ENCODE measurements at places on chromosomes 16 and 17.

DNA sequence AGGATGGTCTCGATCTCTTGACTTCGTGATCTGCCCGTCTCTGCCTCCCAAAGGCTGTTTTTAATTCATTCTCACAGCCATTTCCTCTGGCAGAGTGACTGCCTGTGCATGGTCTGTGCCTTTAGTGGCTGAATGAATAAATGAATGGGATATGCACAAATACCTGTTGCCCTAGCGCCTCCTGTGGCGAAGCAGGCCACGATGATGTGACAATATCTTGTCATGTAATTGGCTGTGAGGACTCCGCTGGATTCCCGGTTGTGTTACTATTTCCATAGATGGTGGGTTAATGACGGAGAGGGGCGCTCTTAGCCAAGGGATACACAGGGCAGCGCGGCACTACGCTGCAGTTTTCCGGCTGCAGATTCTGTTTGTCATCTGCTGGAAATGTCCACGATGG lies 26.8 kb upstream of the ENDOV start:
- DNase-seq = no peak

DNA sequence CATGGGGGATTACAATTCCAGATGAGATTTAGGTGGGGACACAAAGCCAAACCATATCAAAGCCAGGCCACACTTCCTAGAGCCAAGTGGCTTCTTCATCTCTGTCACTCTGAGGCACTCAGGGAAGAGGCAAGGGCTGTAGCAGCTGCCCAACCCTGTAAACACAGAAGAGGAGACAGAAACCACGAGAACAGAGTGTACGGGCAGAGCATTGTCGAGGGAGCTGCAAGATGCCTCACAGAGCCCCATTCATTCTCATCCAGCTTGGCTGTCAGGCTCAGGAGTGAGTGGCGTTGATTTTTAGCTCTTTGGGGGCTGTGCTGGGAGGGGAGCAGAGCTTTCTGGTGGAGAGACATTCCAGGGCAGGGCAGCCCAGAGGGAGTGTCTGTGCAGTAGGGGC lies 117.2 kb upstream of the SALL1 start:
- no peak for DNase-seq

GRCh38 chr17:67559381-67559966 lies 158.3 kb upstream of the NOL11 start:
- no peak for DNase-seq

DNA sequence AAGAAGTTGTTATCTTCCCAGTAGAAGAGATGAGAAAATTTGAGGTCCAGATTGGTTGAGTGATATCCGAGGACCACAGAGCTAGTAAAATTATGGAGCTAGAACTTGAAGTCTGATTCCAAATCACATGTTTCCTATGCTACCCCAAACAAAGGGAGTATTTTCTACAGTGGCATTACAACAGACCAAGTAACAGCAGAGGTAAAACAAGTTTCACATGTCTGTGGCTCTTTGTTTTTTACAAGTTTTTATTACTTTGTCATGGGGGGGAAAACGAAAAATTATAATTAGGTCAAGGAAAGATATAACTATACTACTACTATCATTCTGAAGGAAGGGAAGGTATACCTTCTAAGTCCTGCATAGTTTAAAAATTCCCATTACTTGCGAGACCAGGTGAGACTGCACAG lies 49.4 kb downstream of the KANSL1 start:
- no peak for DNase-seq

DNA sequence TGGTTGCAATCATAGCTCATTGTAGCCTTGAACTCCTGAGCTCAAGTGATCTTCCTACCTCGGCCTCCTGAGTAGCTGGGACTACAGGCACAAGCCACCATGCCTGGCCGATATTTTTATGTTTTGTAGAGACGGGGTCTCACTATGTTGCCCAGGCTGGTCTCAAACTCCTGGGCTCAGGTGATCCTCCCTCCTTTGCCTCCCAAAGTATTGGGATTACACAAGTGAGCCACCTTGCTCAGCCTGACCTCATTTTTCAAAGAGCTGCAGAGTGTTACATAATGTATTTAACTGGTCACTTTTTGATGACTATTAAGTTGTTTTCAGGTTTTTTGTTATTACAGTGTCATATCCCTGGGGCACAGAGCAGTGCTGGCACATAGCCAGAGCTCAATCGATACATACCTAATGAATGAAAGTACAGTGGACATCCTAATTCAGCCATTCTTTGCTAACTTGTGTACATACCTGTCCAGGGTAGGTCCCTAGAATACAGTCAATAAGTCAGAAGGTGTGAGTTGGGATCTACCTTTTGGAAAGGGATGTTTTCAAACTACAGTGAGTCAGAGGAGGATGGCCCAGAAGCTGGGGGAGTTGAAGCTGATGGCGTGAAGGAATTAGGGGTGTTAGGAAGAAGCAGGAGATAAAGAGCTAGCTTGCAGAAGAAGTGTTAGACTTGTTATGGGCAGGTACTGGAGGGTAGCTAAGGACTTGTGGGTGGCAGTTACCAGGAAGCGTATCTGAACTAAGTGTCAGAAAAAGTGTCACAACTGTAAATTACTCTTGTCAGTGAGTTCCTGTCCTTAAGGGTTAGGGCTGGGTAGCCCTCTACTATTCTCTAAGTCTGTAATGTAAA lies 20.1 kb upstream of the CYLD start:
- DNase-seq = no peak

- DNase-seq = no peak
Measured at GRCh38 chr16:89925596-89926079, 2.5 kb downstream of the TUBB3 start.

GRCh38 chr17:77609553-77610517 lies 348.7 kb upstream of the TNRC6C start:
- no peak for DNase-seq

DNA sequence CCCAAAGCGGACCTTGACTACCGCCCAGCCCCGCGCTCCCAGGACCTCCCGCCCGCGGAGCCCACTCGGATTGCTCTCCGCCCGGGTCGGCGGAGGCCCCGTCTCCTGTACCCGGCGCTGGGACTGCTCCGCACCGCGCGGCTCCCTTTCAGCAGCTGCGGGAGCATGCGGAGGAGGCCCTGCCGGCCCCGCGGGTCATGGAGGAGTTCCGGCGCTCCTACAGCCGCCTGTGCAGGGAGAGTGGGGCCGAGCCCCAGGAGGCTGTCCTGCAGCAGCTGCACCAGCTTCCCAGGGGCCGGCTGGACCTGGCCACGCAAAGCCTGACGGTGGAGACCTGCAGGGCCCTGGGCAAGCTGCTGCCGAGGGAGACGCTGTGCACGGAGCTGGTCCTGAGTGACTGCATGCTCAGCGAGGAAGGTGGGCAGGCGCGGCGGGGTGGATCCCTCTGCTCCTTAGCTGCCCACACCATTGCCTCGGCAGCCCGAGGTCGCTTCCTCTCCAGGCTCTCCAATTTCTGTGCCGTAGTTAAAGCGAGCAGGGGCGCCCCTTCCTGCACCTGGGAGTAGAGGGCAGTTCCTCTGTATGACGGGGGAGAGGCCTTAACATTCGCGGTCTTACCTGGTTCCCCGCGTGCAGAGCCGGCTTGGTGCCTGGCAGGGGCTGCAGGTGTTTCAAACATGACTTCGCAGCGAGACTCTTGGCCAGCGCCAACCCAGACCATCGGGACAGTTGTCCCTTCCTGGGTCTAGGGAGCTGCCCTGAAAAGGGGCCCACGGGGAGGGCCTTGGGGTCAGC lies 539 bp downstream of the LRRC45 start:
- peak; percentile 63 for DNase-seq

- peak; percentile 42 for DNase-seq
Measured at GRCh38 chr17:6894206-6894528, 62.6 kb upstream of the TEKT1 start.

GRCh38 chr17:15966183-15966878 lies 21.4 kb downstream of the ADORA2B start:
- DNase-seq = peak; percentile 46
